ENCODE measurements at places on chromosomes 7 and 10.

- DNase-seq, result no peak
Measured at GRCh38 chr7:47405921-47406800, 175.8 kb downstream of the TNS3 start.

GRCh38 chr7:108000875-108001763, 1.8 kb downstream of the LAMB1 start:
- DNase-seq, result no peak

DNA sequence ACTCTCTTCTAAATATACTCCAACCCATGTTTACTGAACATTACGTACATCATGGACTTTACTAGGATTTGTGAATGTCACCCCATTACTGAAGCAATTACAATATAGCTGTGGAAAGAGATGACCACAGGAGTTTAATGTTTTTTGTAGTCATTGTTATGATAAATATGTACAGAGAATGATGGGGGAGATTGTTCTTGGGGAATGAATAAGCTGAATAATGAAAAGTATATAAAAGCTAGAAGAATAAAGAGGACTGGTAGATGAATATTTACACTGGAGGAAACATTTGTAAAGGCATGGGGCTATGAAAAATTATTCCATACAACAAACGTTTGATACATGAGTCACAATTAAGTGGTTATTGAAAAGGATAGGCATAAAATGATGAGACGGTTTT, 340.9 kb downstream of the SEMA3D start:
- no peak for DNase-seq

DNA sequence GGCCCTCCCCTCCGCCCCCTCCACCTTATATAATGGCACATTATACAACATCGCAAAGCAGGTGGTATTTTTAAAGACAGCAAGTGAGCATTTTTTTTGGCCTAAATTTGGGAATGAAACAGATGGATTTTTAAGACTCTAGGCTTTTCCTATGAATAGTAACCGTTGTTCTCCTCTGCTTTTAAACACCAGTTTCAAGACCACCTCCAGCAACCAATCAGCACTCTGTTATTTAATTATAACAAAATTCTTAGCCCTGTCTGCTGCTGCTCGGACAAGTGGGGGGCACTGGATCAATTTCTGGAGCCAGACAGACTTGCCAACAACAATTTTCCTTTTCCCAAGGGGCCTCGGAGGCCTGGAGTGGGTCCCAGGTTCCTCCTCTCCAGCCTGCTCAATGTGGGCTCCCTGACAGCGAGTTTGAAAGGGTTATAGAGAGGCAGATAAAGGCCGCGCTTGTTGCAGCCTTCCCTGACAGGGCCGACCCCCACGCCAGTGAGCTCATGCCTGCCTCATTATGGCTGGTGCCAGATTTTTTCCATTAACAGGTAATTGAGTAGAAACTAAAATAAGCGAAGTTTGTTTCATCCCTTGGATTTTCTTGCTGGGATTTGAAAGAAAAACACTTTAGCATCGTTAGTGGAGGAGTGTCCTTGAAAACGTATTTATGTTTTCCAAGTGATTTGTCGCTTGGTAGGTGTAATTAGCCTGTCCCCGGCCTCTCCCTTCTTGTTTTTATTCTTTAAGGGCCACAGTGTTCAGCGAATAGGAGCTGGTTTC, 227.3 kb downstream of the TCF7L2 start:
- no peak for DNase-seq

DNA sequence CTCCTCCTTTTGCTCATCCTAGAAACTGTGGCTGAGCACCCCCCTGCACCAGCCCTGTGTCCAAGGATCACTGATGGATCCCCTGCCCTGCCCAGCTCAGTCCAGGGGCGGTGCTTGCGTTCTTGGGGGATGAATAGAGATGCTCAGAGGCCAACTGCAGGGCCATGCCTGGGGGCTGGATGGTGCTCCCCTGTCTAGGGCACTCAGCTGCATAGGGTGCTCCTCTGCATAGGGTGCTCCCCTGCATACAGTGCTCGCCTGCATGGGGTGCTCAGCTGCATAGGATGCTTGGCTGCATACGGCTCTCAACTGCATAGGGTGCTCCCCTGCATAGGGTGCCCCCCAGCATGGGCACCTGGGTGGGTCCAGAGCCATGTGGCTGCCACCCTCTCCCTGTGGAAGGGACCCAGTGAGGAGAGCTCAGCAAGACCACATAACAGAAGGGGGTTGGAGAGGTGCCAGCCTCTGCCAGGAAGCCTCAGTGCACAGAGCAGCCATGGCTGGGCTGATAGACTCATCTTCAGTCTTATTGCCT, 95.0 kb downstream of the BMS1 start:
- no peak for DNase-seq

GRCh38 chr7:142381727-142382390, 124.0 kb upstream of the PRSS58 start:
- no peak for DNase-seq

GRCh38 chr7:92797693-92798092, 38.7 kb downstream of the CDK6 start:
- no peak for DNase-seq

- no peak for DNase-seq
Measured at GRCh38 chr7:69182596-69183467, 415.4 kb upstream of the AUTS2 start.

DNA sequence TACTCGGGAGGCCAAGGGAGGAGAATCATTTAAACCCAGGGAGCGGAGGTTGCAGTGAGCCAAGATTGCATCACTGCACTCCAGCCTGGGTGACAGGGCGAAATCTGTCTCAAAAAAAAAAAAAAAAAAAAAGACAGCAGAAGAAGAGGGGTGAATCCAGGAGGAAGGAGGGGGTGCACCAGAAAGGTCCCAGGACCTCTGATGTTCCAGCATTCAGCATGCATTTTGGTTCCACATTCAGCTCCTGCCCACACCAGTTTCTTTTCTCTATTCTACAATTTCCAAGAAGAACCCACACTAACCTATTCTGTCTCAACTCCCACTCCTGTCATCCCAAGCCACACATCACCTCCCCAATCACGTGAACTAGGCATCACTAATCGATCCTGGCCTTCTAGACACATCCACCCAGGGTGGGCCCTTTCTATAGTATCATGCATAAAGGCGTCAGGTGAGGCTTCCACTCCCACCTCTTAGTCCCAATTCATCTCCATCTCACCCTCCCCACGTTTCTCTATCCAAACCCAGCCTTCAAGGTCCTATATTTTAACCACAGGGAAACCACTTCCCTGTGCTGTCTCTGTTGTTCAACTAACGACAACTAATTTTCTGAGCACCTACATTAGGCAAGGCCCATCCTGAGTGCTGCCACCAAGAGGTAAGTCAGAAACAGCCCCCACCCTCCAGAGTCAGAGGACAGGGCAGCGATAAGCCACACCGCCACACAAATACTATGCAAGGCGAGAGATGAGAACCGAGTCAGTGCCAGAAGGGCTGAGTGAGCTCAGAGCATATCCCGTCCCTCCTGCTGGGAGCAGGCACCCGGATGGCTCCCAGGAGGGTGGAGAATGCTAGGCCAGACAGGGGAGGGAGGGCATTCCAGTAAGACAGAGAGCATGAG, 2.2 kb downstream of the ANXA11 start:
- peak; percentile 78 for DNase-seq

- DNase-seq, result no peak
Measured at GRCh38 chr7:133036289-133036688, 45.6 kb downstream of the CHCHD3 start.

DNA sequence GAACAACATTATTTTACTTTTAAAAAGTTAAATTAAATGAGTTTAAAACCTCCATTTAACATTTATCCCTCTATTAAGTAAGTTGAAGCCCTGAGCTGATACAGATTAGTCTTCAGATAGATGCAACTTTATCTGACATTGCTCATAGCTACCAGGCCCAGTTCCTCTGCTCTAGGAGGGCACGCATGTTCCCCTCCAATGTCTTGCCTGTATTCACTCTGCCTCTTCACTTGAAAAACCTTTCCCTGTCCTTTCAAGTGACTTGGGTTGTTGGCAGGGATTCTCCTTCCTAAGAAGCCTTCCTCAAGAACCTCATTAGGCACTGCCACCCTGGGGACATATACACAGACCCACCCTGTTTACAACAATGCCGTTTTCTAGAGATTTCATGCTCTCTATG, 270.4 kb downstream of the RELN start:
- no peak for DNase-seq

GRCh38 chr10:59393349-59393748, 31.0 kb upstream of the FAM13C start:
- no peak for DNase-seq

- no peak for DNase-seq
Measured at GRCh38 chr7:18278316-18278715, 217.2 kb upstream of the HDAC9 start.

DNA sequence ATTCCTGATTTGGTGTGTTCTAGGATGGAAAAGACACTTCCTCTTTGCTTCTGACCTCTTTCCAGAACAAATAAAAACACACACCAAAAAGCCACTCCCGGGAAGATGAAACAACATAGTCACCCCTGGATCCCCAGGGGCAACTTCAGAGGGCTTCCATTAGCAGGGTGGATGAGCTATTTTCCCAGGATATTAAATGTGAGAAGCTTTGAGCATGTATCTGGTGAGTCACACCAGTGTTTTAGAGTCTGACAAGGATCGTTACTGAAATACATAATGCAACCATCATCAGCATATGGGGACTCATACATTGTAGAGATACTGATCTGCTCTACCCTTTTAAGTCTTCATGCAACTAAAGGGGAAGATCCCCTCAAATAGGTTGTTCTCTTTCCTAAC, 115.5 kb upstream of the ZNF438 start:
- DNase-seq, result peak; percentile 69

- no peak for DNase-seq
Measured at GRCh38 chr10:47116445-47116844, 183.6 kb upstream of the GDF10 start.

DNA sequence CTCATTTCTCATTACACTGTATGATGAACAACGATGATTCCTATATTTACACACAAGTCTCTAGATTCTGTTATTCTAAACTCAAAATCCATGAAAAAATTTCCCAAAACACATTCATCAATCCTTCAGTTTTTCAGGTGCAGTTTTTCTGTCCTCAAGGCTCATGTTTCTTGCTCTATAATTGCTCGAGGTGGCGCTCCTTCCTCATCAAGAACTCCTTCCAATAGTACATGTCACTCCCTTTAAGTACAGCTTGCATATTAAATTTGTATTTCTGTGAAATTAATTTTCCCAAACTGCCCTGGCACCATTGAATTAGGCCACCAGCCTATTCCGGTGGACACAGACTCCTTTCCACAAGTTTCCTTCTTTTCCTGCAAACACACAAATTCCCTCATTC, 188.7 kb upstream of the MINDY3 start:
- no peak for DNase-seq

DNA sequence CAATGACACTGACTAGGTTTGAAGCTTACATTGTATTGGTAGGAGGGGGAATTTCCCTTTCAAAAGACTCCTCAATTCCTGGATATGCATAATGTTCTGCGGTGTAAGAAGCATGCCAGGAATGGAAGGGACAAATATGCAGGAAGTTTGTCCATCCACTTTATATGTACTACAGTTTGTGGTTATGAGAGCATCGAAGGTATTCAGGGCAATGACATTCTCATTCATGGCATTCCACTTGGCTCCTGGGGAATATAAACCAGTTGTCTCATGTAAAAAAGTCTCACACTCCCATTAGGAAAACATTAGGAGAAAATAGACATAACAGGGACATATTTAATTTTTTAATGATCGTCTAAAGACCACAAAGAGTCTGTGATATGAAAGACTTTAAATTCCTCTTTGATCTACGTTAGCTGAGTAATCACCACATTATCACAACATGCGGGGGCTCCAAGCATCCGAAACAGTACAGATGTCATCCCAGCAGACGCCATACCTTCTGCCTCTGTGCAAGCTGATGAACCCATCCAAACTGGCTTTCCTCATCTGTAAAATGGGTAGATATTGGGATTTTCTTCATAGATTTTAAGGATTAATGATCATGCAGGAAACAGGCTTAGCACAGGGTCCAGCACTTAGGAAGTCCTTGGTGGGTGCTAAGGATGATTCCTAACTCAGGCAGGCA, 675.3 kb downstream of the INHBA start:
- DNase-seq, result peak; percentile 98

DNA sequence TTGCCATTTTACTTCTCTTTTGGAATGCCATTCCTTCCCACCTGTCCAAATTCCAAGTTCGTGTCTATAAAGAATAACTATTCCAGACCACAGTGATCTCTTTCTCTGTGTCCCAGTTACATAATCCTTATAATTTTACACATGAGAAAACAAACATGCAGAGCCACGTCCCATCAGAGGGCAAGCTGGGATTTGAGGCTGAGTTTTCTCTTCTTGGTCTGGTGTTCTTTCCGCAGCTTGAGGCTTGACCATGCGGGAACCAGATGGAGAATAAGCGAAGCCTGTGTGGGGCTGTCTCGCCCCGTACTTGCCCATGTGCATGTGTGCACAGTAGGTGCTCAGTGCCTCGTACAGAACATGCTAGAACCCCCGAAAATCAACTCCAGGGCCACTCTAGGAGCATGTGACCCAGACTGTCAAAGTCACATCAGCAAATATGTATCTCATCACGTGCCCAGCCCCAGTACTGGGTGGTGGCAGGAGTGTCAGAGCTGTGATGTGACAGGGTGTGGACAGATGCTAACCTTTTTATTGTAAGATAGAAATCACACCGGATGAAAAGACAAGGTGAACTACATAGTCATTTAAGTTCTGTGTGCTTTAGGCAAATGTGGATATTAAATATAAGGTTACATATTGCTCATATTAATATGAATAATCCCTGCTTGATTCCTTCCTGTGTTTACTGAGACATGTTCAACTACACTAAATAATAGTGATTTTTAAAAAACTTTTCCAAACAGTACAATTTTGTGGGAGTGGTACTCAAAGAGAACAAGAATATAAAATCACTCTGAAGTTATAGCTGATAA, 3.2 kb downstream of the INSIG1 start:
- DNase-seq, result no peak

DNA sequence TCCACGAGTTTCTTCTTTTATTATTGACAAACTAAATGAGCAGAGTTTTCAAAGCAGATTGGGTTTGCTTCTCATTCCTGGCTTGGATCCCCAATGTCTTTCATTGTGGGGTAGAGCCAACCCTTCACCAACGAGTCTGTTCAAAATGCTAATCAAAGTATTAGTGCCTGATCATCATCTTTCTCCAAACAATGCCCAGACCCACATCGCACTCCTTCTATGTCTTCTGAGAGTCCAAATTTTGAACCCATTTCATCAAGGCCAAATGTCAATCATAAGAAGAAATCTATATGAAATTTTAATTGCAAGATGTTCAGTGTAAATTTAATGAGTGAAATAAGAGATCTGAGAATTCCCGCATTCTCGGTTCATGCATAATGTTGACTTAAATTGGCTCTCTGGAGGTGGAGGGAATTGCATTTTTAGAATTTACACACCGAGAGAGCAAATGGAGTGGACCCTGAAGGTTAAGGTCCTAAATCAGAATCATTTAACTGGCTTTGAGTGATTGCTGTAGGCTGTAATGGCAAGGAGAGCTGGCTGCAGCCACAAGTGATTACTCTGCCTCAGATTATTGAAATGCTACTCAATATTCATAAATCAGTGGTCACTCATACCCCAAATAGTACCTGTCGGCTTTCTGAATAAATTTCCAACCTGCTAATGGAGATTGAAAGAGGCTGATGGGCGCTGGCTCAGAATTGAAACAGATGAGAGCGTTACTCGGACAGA, 602.9 kb downstream of the TYW1 start:
- DNase-seq, result no peak
